ENCODE measurements at places on chromosomes 16 and 17.

GRCh38 chr16:3652373-3653195 is 1.9 kb upstream of the DNASE1 start:
- peak; percentile 28 for DNase-seq

- DNase-seq = no peak
Measured at GRCh38 chr16:14418795-14419225, 211.2 kb downstream of the PARN start.

DNA sequence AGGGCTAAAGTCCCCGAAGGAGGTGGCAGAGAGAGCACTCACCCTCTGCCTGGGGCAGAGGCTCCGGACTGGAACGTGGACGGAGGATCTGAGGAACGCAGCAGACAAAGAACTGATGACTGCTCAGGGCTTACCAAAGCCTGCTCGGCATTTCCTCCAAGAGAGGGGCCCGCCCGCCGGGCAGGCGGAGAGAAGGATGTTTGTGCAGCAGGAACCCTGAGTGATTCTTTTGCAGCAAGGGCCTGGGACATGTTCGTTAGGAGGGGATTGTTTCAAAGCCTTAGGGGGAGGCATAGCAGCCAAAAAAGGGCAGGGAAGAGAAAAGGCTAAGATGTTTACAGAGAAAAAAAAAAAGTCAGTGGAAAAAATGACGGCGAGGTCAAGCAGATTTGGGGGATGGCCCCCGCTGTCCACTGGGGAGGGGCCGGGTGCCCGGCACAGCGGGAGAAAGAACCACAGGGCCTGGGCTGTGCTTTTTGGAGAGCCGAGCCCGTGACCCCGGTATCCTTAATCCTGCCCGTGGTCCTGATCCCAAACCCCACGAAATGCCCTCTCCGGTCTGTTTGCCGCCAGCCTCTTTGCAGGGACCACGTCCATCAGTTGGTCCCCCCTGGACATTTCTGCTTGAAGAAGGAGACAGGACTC is 129.3 kb downstream of the NTN1 start:
- DNase-seq = no peak

- no peak for DNase-seq
Measured at GRCh38 chr17:76189741-76190140, 48.7 kb upstream of the FOXJ1 start.

DNA sequence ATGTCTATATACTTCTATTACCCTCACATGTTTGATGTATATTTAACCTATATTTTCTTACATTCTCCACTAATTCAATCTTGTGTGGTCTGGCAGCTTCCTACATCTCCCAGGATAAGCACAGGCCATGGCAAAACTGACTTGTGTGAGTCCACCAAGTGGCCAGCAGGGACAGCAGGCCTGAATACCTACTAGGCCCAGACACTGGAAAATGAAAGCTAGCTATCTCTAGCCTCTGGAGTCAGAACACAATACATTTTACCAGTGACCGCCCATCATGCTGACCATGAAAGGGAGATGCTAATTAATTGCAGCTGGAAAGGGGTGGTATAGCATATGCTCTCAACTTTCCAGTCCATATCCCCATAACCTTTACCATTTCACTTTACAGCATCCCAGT is 132.3 kb downstream of the PCTP start:
- no peak for DNase-seq

DNA sequence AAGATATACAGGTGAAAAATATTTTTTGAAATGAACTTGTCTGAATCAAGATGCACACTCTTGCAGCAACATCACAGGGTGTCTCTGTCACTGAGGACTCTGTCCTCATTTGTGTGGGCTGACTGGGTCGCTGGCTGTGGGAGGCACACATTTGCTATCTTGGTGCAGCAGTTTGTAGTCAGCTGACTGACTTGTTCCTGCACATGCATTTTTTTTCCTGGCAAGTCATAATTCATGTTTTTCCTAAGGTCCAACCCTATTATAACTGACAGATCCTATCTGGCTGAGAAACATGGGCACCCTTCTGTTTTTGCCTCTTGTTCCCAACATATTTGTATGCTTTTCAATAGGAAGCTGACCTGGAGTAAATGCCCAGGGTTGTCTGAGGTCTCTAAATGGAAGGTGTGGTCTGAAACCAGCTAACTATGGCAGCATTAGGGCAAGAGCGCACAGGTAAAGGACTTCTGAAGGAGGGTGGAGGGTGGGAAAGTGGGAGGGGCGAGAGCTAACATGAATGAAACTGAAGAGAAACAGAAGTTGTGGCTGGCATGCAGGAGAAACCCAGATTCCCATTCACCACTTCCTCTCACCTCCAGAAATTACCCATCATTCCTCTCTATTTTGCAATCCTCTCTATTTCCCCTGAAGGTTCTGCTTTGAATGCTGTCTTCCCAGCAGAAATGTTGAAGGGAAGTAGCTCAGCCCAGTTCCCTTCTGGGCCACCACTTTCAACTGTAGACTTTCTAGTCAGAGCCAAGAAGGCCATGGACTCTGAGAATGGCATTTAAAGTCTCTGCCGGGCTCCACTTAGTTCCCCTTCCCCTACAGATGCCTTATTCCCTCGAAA is 166.1 kb downstream of the PRKCA start:
- DNase-seq = peak; percentile 42

GRCh38 chr17:18122990-18123753 is 14.6 kb downstream of the MYO15A start:
- no peak for DNase-seq

GRCh38 chr17:2975469-2975958 is 87.9 kb downstream of the OR1D5 start:
- peak; percentile 49 for DNase-seq

GRCh38 chr17:1469231-1469852 is 13.3 kb upstream of the CRK start:
- DNase-seq = no peak

- no peak for DNase-seq
Measured at GRCh38 chr17:76004750-76005262, 4.2 kb downstream of the CDK3 start.

DNA sequence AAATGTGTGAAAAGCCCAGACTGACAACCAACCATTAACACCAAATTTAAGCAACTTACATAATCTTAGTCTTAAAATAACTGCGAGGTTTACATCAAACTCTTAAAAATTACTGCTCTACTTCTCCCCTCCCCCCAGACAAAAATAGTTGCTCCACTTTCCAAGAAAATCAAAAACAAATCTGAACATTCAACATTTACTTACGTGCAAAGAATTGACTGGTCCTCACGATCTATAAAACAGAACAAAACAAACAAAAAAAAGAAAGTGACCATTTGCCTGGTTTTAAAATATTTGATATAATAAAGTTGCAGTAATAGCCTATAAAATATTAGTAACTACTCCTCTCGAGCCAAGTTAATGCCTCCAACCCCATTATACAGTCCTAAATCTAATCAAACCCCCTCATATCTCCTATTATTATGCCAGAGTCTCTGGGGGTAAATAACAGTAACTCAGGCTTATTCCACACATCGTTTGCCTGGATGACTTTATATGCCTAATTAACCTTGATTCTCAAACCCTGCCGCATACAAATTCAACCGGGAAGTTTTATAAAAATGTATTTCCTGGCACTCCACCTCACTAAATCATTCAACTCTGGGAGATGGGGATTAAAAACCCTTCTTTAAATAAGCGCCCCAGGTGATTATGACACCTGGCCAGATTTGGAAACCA is 41.5 kb downstream of the MYH10 start:
- DNase-seq = no peak

GRCh38 chr16:1031666-1032065 is 40.9 kb upstream of the SSTR5 start:
- no peak for DNase-seq

Data from mucosa of descending colon (tissue), 3 donors.